ENCODE measurements at places on chromosomes 7 and 10.
A peak's percentile ranks its signal among the peaks of the same experiment; 100 is the strongest.

DNA sequence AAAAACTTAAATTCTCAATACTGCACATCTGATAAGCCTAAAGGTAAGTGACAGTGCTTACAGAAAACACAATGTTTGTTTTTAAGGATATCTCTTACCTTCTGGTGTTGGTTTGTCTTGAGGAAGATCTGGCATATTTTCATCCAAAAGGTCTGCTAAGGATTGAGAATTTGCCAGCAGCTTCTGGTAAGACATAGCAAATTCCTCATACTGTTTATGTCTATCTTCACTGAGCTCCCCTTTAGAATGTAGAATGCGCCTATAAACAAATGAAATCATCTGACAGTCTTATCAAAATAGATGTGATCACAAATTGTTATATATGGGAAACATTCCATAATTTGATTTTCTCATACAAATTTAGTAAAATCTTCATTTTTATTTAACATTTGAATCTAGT is 28.7 kb downstream of the UPF2 start:
- DNase-seq, result no peak

DNA sequence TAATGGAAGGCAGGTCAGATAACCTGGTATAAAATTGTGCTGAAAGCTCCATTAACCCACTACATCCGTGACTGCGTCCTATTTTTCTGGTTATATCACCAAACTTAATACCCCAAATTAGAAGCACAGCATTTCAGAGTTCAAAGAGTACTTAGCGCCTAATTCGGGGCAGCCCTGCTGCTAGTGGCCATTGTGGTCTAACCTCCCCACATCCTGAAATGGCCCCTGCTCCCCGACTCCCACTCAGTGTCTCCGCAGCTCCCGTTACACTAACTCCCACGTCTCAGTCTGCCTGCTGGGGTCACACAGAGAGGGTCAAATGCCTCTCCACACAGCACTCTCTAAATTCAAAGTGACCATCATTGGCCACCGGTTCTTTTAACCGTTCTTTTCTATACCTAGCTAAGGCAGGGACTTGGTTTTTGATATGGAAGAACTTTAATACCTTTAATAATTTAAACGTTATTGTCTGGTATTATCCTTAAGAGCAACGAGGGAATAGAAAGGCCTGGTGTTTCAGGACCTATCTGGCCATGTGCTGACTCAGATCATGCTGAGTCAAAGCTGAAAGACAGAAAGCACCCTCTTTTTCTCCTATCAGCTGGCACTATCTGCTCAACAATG is 117.1 kb downstream of the KMT2E start:
- no peak for DNase-seq

- no peak for DNase-seq
Observed at GRCh38 chr7:137652721-137653120, 194.1 kb downstream of the DGKI start.

- no peak for DNase-seq
Observed at GRCh38 chr7:100825215-100825671, 2.1 kb downstream of the EPHB4 start.

- DNase-seq, result no peak
Observed at GRCh38 chr7:123537026-123537642, 2.7 kb upstream of the IQUB start.

DNA sequence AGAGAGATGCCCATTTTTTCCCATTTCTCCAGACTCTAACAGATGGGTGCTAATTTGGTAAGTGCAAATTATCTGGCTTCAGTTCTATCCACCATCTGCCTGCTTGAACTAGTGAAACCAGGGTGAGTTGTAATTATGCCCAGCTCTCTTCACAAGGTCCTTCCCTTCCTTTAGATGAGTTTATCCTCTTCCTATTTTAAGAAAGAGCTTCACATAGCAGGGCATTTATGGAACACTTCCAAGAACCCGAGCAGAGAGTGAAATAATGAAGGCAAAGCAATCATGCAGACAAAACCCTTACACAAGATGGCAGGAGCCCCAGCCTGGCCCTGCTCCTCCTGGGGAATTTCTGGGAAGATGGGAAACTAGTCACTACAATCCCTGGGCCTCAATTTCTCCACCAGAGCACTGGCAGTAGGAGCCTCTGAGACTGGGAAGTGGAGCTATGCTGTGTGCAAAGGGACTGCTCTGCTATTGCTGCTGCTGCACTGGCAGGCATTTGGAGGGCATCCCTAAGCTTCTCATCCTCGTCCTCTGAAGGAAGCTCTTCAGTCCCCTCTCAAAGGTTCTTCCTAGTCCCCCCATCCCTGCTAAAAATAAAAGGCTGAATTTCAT is 33.7 kb upstream of the PLXNA4 start:
- DNase-seq, result no peak

DNA sequence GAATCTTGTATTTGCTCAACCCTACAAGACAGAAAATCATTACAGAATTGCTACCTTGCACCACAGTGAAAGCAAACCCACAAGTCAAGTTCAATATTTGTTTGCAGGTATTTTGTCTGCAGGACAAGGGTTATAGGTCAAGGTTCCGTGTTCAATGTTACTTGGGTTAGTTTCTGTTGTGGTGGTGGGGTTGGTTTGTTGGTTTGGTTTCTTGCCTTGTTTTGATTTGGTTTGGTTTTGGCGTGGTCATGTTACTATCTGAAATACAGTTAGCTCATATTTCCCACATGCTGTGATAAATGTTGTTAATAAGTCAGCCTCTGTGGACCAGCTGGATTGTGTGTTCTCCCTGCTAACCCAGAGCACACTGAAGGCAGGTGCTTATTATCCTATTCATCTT is 75.6 kb upstream of the INSIG1 start:
- DNase-seq, result no peak

DNA sequence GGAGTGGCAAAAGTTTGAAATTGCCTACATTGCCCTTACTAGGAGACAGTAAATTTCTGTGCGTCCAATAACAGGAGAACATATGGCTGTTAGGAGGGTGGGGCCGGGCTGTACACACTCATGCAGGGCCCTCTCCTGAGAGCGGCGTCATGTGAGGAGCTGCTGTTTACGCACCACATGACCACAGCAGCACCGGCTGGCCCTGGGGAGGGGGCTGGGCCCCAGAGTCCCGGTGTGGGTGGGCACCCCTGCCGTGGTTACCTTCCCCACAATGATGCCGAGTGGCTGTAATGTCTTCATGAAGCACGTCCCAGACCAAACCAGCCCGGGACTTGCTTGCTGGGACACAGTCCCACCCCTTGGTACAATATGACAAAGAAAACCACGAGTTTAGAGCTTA is 308.7 kb downstream of the DNAJB6 start:
- no peak for DNase-seq

GRCh38 chr10:61589547-61590243 is 73.0 kb upstream of the CABCOCO1 start:
- DNase-seq, result no peak

GRCh38 chr10:110279407-110279986 is 25.2 kb downstream of the SMNDC1 start:
- peak; percentile 50 for DNase-seq

GRCh38 chr10:10995120-10995519 is 22.6 kb upstream of the CELF2 start:
- DNase-seq, result no peak

- no peak for DNase-seq
Observed at GRCh38 chr7:101258243-101258731, 13.4 kb upstream of the FIS1 start.

DNA sequence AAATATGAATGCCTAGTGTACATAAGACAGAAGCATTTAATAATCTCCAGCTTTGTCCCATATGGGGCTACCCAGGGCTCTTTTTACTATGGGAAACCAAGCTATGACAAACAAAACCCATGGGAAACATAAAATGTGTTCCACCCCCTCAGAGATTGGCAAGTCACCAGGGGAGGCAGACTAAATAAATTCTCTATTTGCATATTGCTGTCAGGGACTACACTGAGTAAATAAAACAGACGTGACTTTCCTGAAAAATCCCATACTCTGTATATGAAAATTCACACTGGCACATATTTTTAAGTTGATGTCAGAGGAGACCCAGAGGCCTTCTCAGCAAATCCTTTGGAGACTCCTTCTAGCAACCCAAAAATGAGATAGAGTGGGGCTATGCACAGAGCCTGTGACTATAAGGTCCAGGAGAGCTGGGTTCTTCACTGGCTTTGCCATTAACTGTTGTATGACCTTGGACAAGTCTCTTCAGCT is 44.0 kb upstream of the HPSE2 start:
- DNase-seq, result no peak

GRCh38 chr10:105837951-105838350 is 1196.9 kb downstream of the SORCS3 start:
- DNase-seq, result no peak

GRCh38 chr7:44617225-44617890 is 10.9 kb downstream of the OGDH start:
- no peak for DNase-seq

DNA sequence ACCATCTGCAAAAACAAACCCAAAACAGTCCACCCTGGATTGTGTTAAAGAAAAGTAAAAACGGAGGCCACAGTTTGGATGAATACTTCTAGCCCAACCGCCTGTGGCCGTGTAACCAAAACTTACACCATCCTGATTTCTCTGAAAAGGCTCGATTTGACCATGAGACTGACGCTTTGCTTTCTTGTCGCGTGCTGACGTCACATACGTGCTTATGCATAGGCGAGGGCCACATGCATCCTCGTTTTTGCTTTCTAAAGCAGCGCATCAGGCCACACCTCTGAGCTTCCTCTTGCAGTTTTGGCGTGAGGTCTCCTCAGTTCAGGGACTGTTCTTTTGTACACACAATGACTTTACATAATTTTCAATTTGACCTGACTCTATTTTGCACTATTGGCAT is 526.6 kb downstream of the GLRX3 start:
- no peak for DNase-seq

DNA sequence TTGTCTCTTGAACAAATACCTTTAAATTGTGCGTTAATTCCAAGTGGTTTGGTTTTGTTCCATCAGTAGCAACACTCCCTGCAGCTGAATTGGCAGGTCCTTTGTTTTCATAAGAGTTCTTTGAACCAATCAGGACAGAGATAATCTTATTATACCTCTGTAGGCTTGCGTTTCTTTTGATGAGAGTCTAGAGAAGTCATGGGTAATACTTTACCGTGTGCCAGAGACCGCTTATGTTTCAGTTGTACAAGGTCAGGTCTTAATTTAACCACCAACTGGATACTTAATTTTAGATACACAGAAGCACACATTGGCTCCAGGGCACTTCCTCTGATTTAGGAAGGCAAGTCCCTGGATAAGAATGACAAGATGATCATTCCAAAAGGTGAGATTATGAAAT is at the start of gene ASB15:
TSS of gene ASB15 (plus strand) at position 292 of the 400 bp plus-strand sequence. CDS start 12,682 bp downstream, outside the sequence.
- DNase-seq, result no peak

GRCh38 chr7:37645282-37646050 is 38.1 kb upstream of the GPR141 start:
- DNase-seq, result no peak

- DNase-seq, result no peak
Observed at GRCh38 chr7:92400013-92400412, 47.3 kb upstream of the GATAD1 start.

DNA sequence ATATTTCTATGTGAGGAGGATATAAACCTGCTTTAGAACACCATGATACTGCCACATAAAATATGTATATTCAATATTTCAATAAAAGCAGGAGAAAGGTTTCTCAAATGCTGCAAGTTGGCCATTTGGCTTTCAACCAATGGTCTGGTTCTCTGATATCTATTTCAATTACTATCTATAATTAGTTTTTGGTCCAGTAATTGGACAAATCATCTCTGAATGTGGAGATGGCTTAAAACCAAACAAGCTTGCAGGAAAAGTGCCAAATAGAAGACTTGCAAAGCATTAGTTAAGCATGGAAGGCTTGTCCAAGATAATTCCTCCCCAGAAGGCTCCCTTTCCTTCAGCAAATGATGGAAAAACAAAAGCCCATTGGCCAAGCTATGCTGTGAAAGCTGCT is 140.1 kb downstream of the CPEB3 start:
- no peak for DNase-seq

GRCh38 chr10:96212911-96213310 is 58.5 kb downstream of the BLNK start:
- DNase-seq, result no peak

DNA sequence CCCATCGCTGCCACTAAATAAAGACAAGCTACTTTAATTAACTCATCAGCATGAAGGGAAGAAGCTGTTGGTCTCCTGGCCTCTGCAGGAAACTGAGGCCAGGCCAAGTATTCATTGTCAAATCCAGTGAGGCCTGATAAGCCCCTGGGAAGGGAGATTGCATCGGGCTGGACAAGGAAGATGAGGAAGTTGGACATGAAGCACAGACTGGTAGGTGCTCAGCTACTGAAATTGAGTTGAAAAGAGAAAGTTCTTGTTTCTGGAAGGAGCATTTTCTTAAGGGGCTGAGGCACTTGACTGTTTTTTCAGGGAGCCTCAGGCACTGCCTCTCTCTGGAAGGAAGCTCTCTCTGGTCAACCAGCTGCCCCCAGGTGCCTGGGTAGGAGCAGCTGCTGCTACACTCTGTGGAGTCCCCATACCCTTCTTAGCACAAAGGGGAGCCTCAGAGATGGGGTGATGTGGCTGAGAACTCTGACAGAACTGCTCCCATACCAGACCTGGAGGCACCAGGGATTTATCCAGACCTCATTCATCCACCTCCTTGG is 90.3 kb upstream of the IKZF1 start:
- DNase-seq, result no peak
